ENCODE measurements at places on chromosomes 1 and 21. TPM values are rescaled to one million over a fixed set of nuclear protein-coding genes. Genes with fewer than 3 reads are reported as not detected.

The HUNK gene
- 0.05 TPM for total RNA-seq

DNA sequence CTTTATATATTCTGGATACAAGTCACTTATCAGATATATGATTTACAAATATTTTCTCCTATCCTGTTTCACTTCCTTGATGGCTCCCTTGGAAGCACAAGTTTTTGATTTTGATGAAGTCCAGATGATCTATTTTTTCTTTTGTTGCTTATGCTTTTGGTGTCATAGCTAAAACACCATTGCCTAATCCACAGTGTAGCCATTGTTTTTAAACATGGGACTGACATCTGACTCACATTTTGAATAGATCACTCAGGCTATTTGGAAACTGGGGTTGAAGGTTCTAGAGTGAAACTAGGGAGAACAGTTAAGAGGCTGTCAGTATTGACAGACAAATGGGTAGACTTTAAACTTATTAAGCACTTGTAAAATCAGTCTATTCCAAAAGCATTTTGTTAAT is 16.6 kb downstream of the AK4 start:
- no peak for DNase-seq

DNA sequence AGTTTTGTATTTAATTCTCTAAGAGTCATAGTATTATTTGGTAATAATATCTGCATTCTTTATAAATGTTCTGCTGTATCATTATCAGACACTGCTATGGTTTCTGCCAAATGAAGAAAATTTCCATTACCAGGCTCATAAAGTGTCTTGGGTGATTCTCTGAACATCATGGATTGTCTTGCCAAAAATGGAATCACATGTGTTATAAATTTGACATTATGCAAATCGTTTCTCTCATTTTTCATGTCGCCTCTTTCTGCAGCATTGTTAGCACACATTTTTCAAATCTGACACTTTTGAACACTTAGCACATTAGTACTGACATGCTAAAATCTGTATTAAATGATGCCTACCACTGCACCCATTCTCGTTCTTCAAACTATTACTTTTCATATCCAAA is 74.2 kb upstream of the NEK7 start:
- no peak for DNase-seq

DNA sequence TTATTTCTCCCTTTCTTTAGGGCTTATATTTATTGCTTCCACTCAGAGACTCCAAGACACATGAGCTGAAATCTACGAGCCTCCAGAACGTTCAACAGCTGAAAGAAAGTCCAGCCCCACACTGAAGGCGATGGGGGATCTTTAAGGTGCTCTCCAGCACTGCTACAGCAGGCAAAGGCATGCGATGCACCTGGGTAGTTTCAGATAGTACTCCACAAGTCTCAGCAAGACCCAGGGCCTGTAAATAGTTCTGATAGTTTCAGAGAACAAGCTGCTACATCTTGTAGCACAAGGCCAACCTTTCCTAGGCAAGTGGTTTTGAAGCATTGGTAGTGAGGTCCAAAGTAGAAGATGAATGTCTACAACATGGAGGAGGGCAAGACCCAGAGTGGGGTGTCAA is 2.2 kb upstream of the HSD3B1 start:
- DNase-seq = no peak

- DNase-seq = no peak
These were observed 30.6 kb upstream of the MCOLN3 start for GRCh38 chr1:85078903-85079302.
